ENCODE measurements at places on chromosomes 7 and 10.

DNA sequence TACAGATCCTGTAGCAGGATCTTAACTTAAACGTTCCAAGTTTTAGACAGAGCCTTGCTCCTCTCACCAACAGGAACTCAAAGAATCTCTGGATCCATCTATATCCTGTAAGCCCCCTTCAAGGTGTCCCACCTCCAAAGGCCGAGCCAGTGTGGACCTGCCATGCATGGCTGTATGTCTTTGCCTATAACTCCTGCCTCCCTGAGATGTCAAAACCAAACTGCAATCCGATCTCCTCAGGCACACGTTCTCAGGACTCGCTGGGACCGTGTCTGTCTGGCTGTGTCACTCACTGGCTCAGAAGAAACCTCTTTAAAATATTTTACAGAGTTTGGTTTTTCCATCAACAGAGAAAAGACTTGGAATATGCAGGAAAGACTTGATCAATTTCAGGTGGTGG is 51.4 kb upstream of the FAM20C start:
- DNase-seq, result no peak

DNA sequence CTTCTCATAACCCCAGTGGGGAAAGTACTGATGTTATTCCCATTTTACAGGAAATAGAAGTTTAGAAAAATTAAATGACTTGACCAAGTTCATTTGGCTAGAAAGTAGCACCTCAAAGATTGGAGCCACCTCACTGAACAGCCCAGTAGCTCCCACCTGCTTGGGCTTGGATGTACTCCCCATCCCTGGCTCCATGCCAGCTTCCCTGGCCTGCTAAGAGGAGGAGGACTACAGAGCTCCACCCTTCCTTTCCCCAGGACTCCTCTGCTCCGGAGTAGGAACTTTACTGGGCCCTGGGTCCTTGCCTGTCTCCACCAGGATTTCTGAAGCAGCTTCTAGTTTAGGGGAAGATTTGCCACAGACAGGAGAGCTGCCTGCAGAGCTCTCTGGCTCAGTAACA is 3.1 kb downstream of the HPS6 start:
- no peak for DNase-seq

DNA sequence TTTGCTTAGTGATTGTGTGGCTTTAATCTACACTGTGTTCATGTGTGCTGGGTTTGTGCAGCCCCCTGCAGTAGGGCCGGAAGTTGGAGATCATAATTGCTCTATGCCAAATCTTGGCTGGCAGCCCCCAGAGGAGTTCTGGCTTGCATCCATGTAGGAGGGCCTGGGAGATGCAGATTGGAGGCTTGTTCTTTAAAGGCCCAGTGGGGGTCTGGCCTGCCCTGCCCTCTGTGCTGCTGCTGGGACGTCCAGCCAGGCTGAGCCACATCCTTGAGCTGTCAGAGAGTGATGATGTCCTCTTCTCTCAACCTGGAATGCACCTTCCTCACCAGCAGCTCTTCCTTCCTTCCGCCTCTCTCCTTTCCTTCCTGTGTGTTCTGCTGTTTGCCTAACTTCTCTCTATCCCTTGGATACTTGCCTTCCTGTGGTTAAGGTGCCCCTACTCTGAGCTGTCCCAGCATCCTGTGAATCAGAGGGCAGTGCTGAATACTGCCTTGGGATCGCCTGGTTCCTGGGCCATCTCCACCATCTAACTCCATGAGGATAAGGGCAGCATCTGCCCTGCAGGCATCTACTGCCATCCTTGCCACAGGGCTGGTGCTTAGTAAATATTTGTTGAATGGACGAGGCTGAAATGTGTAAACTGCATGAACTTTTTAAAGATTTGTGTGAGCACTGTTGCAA is 30.2 kb downstream of the DOCK1 start:
- DNase-seq, result peak; percentile 21

- DNase-seq, result no peak
Measured at GRCh38 chr10:16845248-16845647, 28.0 kb upstream of the RSU1 start.

DNA sequence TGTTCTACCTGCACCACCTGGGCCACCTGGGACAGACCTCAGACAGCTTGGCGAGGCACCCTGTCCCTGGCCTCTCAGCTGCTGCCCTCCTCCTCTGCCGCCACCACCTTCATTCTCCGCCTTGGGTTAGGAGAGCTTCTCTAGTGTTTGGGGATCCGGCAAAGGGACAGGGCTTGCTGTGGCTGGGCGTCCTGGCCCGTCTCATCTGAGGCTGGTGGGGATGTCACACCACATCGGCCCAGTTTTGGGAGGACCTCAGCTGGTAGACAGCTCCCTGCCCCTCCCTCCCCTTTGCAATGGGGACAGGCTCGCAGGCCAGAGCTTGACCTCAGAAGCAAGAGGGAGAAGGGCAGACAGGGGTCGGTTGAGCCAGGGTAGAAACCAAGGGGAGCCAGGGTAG is 26.4 kb downstream of the SPOCK2 start:
- DNase-seq, result no peak

DNA sequence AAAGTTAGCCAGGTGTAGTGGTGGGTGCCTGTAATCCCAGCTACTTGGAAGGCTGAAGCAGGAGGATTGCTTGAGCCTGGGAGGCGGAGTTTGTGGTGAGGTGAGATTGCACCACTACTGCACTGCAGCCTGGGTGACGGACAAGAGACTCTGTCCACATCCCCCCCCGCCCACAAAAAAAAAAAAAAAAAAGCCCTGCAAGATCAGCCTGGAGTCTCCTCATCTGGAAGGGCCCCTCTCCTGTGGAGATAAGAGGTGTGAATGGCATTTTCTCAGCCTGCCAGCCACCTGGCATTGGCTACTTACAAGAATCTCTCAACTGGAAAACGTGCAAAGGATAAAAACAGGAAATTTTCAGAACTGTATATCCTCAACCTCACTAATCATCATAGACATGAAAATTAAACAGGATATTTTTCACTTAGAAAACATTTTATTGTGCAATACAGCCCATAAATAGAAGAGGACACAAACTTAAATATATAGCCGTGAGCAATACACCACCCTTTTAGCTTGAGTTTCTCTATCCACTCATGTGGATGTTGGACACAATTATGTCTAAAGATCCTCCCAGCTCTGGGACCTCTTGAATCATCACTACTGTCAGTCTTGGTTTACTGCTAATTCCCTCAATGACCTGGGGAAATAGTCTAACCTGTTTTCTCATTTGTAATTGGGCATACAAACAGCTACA is 11.3 kb upstream of the TSPAN15 start:
- no peak for DNase-seq

GRCh38 chr10:124198871-124199270 is 105.5 kb upstream of the CHST15 start:
- no peak for DNase-seq

DNA sequence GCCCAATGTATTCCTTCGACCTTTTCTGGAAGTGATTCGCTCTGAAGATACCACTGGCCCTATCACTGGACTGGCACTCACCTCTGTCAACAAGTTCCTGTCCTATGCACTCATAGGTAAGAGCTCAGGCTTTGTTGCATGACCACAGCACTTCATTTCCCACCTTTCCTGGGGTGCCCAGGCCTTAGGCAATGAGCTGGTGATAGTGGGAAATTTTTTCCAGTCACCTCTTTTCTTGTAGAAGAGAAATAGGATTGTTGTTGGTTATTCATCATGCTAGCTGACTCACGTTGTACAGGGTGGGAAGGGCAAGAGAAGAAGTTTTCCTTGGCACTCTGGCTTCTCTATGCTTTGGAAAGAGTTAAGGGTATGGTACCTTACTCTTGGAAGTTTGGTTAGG is 51.4 kb upstream of the NFKB2 start:
- DNase-seq, result peak; percentile 48

- no peak for DNase-seq
Measured at GRCh38 chr10:77188000-77188395, 449.6 kb downstream of the KCNMA1 start.

- DNase-seq, result no peak
Measured at GRCh38 chr7:156559001-156559400, 81.6 kb upstream of the RNF32 start.

GRCh38 chr7:16205466-16205865 is 215.9 kb downstream of the CRPPA start:
- no peak for DNase-seq

Data from fibroblast of skin of back (primary cell).